ENCODE measurements at places on chromosomes 1 and 21.
A peak's percentile ranks its signal among the peaks of the same experiment; 100 is the strongest.

- DNase-seq = peak; percentile 26
These were observed 46.5 kb downstream of the LUZP1 start for GRCh38 chr1:23122023-23122748.

GRCh38 chr1:186292875-186293274 is 82.2 kb downstream of the TPR start:
- no peak for DNase-seq

DNA sequence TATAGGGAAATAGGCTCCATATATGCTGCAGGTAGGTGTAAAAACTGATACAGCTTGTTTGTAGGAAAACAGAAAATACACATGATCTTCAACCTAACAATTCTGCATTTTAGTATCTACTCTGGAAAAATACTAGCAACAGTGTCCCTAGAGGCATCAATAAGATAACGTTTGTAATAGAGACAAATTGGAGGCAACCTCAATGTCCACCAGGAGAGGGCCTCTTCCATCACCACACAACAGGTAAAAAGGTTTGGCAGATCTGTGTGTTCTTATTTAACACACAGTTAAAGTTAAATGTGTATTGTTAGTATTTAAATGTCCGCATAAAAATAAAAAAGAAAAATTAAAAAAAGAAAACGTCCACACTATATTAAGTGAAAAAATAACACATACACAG is 5.4 kb downstream of the EIF2D start:
- peak; percentile 34 for DNase-seq

DNA sequence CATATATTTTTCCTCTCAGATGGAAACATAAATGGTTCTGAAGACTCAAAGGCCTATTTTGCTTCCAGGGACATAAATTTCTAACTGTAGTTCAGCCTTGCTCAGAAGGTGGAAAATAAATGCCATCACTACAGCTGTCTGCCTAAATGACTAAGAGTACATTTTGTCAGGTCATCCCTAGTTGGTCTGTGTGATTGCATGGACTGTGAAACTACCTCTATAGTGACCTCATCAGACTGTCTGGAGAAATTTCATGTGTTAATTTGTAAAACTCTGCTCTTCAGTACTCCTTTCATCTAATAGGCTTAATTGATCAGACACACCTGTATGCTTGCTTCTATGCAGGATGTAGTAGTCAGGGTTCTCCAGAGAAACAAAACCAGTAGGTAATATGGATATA is 886.9 kb downstream of the AMY1C start:
- no peak for DNase-seq

DNA sequence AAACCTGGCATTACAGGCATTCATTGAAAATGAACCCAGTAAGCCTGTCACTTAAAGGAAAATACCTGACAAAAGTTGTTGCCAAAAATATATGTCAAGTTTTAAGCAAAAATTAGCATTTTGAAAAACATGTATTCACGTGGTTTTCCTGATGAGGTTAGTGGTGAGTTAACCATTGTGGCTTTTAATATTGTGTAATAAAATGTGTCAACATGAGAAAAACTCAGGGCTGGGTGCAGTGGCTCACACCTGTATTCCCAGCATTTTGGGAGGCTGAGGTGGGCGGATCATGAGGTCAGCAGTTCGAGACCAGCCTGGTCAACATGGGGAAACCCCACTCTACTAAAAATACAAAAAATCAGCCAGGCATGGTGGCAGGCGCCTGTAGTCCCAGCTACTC is 731.4 kb downstream of the KCNT2 start:
- DNase-seq = no peak

DNA sequence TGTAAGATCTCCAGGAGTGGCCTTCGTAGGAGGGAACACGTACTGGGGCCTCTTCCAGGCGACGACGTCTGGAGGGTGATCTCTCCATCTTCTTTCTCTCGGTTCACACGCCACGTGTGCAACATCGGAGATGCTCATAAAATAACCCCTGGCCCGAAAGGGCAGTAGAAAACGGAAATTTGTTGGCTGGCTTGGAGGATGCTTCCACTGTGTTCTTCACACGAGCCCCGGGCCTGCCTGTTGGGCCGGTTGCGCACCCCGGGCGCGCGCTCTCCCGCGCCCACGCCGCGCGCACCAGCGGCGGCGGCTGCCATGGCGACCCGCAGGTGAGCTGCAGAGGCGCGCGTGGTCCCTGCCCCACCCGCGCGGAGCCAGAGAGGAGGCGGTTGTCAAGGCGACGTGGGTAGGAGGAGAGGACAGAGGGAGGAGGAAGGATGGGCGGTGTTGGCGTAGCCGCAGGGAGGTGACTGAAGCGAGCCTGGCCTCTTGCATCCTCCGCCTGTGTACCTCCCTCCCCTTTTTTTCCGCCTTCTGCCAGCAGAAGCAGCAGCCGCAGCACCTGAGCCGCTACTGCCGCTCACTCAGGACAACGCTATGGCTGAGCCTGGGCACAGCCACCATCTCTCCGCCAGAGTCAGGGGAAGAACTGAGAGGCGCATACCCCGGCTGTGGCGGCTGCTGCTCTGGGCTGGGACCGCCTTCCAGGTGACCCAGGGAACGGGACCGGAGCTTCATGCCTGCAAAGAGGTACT is at the start of gene ELAPOR1:
ELAPOR1 (plus strand) TSS at position 526 of the 752 bp plus-strand sequence; CDS start at position 595, 69 bp downstream.
- no peak for DNase-seq

DNA sequence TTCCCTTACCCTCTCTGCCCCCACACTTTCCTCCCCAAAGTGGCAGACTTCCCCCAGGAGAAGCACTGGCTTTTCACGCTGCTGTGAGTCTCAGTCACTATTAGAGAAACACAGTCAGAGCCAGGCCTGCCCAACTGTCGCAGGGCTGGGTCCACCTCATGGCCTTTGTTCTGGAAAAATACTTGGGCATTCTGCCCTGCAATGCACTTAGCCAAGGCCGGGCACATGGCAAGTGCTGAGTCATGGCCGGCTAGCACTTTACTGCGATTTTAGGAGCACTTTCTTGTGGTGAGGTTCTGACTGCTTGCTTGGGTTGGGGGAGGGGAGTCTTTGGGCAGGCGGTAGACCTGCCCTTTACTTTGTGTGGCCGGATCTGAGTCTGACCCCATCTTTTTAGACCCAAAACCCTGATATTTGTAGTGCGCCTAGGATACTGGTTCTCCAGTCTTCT is 7.7 kb downstream of the EPHX1 start:
- DNase-seq = peak; percentile 90

DNA sequence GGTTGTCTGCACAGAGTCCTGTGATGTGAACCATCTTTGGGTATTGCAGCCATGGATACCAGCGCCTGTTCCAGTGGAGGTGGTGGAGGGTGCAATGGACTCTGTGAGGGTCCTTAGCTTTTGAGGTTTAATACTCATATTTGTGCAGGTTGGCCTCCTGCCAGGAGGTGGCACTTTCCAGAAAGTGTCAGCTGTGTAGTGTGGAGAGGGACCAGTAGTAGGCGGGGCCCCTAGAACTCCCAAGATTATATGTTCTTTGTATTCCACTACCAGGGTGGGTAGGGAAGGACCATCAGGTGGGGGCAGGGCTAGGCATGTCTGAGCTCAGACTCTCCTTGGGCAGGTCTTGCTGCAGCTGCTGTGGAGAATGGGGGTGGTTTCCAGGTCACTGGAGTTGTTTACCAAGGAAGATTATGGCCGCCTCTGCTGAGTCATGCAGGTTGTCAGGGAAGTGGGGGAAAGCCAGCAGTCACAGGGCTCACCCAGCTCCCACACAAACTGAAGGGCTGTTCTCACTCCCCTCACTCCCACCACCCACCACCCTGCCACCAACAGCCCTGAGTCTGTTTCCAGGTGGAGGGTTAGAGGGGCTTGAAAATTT is 31.2 kb upstream of the ZNF678 start:
- DNase-seq = no peak

- no peak for DNase-seq
These were observed 8.1 kb downstream of the PSMG1 start for GRCh38 chr21:39175154-39175553.

GRCh38 chr1:167564612-167565270 is 11.2 kb upstream of the CREG1 start:
- no peak for DNase-seq

GRCh38 chr1:56584910-56585528 is 5.7 kb upstream of the PLPP3 start:
- DNase-seq = peak; percentile 54

DNA sequence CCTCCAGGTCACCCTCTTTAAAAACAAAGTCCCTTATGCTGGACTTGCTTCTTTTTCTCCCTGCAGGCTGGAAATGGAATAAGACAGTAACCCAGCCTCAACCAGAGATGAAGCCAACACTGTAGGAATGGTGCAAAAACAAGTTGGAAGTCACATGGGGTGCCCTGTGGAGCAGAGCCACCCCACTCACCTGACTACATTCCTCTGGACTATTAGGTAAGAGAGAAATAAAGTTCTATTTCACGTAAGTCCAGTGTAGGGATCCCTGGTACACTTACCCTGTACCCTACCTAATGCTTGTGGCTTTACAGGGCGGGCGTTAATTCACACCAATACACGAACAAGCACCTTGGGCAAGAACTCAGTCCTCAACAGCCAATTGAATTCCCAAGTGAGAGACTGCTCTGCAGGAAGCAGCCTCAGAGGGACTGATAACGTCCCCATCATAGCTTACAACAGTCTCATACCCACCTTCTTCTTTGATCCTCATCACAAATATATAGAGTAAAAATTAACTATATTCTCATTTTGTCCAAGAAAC is 112.5 kb upstream of the FGGY start:
- no peak for DNase-seq

- no peak for DNase-seq
These were observed 6.8 kb downstream of the CNN3 start for GRCh38 chr1:94920061-94920460.

DNA sequence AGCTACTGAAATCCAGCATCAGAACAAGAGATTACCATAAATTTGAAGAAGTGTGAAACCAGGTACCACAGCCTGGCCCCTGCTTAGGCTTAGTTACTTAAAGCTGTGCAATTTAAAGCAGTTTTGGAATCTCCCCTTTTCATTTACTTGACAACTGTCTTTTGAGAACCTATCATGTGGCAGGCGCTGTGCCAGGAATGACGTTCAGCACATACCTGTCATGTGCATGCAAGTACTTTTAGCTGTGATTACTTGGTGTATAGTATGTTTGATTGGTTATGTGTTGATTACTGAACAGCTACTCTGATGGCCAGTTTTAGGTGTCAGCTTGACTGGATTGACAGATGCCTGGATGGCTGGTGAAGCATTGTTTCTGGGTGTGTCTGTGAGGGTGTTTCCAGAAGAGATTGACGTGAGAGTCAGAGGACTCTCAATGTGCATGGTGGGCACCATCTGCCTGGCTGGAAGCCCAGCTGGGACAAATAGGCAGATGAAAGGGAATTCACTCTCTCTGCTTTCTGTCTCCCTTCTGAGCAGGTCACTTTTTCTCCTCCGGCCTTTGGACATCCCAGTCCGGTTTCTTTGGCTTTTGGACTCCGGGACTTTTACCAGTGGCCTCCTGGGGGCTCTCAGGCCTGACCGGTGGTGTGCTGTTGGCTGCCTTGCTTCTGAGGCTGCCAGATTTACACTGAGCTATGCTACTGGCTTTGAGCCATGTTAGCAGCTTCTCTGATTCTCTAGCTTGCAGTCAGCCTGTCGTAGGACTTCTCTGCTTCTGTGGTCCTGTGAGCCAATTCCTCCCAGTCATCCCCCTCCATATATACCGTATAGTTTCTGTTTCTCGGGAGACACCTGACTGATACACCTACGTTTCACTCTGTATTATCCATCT is 178.0 kb downstream of the RYR2 start:
- no peak for DNase-seq

DNA sequence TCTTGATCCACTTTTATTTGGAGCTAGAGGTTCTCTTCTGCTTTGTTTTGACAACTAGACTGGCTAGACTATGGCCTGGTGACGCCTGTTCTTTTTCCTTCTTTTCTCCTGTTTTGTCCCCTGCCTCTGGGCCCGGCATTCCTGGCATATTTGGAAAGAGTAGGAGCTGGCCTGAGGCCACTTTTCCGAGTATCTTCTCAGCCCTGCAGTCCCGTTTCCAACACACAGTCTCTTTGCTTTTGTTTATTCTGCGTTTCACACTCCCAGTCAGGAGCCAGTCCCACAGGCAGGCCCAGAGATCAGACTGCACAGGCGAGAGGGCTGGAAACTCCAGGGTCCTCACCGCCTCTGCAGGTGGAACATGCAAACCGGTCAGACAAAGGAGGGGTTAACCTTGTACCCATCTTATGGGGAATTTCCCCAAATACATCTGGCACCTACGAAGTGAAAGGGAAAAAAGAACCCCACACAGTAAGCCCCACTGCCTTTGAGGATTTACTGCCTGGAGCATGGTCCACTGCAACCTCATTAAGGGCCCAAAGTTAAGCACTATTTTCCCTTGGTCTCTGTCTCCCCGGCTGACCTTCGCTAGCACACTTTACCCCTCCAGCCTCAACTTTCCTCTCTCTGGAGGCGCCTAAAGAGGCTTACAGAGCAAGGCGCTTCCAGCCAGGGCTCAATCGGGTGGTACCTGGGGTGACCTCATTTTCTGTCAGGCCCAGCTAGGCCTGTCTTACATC is 141.1 kb downstream of the TOMM20 start:
- peak; percentile 66 for DNase-seq

- no peak for DNase-seq
These were observed 76.7 kb upstream of the VCAM1 start for GRCh38 chr1:100642826-100643225.

DNA sequence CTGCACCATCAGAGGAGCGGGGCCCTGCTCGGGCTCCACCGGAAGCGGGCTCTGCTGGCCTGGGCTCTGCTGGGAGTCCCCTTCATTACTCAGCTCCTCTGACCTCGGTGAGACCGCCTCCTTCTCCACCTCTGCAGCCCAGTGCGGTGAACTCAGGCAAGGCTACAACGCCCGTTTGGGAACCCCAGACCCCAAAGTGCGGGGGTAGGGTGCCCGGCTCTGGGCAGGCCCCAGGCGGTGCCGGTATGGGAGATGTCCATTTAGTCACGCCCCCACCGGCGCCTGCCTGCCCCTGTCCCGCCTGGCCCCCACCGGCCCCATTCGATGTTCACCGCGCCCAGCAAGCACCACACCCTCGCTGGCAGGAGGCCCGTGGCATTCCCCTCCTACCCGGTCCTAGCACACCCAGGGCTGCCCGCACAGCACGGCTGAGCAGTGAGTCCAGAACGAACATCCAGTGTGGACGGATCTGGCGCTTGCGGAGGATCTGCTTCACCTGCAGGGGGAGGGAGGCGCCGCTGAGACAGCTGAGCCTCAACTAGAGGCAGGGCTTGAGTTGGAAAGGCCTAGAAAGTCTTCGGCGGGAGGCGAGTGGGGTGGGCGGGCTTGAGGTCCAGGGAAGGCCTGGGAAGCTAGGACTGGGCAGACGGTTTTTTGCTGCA is 10.0 kb downstream of the MAP3K6 start:
- DNase-seq = no peak

- DNase-seq = no peak
These were observed 10.1 kb upstream of the TIAM1 start for GRCh38 chr21:31354122-31354521.

- DNase-seq = no peak
These were observed 525.6 kb upstream of the CAMK1G start for GRCh38 chr1:209057901-209058300.

GRCh38 chr1:88800382-88801051 is 90.8 kb downstream of the GTF2B start:
- peak; percentile 22 for DNase-seq

- no peak for DNase-seq
These were observed 1686.2 kb downstream of the PLA2G4A start for GRCh38 chr1:188514917-188515316.

Measured in AG08396 (cell line).